Ovary (tissue), 10 donors: ENCODE measurements at places on chromosomes 13 and 19. TPM values are rescaled to one million over a fixed set of nuclear protein-coding genes. Genes with fewer than 3 reads are reported as not detected.

- no peak for DNase-seq
These were observed 394.4 kb downstream of the SPRY2 start for GRCh38 chr13:79946556-79946955.

GRCh38 chr13:112804374-112804773 lies 114.5 kb downstream of the ATP11A start:
- no peak for DNase-seq

DNA sequence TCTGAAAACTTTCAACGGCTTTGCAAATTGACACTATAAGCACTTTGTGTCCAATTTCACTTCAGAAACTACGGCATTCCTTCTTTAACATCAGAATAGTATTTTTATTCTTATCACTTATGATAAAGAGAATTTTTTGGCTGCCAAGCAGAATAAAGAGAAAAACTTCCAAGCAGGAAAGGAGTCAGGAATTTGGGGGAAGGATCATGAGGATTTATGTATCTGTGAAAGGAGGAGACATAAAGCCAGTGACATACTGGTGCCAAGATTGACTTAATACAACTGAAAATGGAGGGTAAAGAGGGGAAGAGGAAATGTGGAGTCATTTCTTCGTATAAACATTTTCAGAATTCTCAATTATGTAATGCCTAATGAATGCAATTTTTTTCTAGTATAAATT lies 94.7 kb downstream of the RBM26 start:
- no peak for DNase-seq

- DNase-seq, result no peak
These were observed 561.0 kb downstream of the TBC1D4 start for GRCh38 chr13:74920920-74921319.

DNA sequence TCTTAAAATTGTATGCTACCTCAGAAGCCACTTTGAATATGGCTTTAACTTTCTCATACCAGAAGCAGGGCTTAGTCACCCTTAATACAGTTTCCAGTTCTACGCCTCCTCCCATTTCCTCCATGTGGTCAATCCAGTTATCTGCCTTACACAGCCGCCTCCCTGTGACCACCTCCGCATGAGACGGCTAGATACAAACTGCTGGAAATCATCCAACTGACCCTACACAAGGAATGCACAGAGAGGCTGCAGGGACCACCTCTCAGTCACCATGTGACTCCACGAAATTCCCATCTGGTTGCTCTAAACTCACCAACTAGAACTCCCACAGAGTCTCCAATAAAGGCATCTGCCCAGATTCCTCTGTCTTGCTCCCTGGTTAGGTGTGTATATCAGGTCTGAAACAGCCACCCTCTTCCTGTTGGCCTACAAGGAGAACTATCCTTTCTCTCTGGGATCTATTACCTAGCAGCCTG lies 6.8 kb downstream of the ZNF564 start:
- no peak for DNase-seq

DNA sequence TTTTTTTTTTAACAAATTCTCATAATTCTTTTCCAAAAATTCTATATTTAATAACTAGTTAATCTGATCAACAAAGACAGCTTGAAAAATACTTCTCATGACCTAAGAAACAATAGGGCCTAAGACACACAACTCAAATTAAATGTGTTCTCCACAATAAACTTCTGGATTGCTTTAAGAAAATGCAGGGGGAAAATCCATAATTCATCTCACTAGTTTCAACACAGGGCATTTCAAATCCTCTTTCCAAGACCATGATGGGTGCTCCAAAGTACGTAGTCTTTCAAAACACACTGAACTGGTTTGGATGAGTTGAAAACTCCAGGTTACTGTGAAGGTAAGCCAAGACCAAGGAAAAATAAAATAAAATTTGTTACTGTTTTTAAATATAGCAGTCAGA lies 62.6 kb downstream of the DCLK1 start:
- no peak for DNase-seq

DNA sequence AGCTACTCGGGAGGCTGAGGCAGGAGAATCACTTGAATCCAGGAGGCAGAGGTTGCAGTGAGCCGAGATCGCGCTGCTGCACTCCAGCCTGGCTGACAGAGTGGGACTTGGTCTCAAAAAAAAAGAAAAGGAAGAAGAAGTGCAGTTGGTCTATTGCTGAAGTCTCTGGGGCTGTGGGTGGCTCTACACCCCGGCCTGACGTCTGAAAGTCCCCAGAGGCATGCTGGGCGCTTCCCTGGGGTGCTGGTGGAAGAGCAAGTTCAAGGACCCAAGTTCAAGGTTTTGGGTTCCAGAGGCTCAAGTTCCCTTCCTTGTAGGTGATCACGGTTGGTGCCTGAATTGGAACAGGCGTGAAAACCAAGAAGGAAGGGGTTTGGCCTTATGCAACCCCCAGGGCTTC lies 3.8 kb downstream of the HCN2 start:
- DNase-seq, result no peak

DNA sequence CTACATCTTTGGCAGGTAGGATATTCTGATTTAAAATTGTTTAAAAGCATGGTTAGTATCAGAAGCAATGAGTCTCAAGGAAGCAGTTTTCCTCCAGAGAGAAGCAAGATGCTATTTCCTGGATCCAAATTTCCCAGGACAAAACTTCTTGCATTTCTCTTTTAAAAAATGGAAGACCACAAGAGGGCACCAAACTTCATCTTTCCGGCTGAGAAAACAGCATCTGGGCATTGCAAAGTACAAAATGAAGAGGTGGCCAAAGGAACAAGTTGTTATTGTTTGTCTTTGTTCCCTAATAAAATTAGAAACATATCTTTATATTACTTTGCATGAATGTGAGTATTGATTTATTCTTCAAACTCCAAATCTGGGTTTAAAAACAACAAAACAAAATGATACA lies 60.0 kb upstream of the LRCH1 start:
- no peak for DNase-seq

- no peak for DNase-seq
These were observed 102.2 kb downstream of the PIBF1 start for GRCh38 chr13:72884101-72884500.

CAPN12 gene
- 0.83 TPM for total RNA-seq

LGI4 gene
- 7.5 TPM for total RNA-seq

KLC3 gene
- not detected for total RNA-seq

GNG8 gene
- not detected for total RNA-seq

IQCN gene
- total RNA-seq, result 6.0 TPM

ZNF723 gene
- not detected for total RNA-seq

SLC10A2 gene
- not detected for total RNA-seq
